ENCODE measurements at places on chromosomes 12 and 14.

DNA sequence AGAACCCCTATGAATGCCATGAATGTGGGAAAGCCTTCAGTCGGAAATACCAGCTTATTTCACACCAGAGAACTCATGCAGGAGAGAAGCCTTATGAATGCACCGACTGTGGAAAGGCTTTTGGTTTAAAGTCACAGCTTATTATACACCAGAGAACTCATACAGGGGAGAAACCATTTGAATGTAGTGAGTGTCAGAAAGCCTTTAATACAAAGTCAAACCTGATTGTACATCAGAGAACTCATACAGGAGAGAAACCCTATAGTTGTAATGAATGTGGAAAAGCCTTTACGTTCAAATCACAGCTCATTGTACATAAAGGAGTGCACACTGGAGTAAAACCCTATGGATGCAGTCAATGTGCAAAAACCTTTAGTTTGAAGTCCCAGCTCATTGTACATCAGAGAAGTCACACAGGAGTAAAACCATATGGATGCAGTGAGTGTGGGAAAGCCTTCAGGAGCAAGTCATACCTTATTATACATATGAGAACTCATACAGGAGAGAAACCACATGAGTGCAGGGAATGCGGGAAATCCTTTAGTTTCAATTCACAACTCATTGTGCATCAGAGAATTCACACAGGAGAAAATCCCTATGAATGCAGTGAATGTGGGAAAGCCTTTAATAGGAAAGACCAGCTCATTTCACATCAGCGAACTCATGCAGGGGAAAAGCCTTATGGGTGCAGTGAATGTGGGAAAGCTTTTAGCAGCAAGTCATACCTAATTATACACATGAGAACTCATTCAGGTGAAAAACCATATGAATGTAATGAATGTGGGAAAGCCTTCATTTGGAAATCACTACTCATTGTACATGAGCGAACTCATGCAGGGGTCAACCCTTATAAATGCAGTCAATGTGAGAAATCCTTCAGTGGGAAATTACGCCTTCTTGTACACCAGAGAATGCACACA, 22.3 kb downstream of the ZNF268 start:
- no peak for DNase-seq

- DNase-seq = peak; percentile 32
These were observed 44.5 kb downstream of the GTF2A1 start for GRCh38 chr14:81176241-81176640.

GRCh38 chr14:54226103-54226502, 170.7 kb upstream of the CDKN3 start:
- DNase-seq = no peak

- DNase-seq = no peak
These were observed 14.2 kb downstream of the DLK1 start for GRCh38 chr14:100740929-100741328.

GRCh38 chr12:84070292-84070691, 842.3 kb downstream of the SLC6A15 start:
- no peak for DNase-seq

Measured in midbrain (tissue), 1 donor.